CD4-positive, alpha-beta T cell (primary cell): ENCODE measurements at places on chromosomes 11 and 22.

DNA sequence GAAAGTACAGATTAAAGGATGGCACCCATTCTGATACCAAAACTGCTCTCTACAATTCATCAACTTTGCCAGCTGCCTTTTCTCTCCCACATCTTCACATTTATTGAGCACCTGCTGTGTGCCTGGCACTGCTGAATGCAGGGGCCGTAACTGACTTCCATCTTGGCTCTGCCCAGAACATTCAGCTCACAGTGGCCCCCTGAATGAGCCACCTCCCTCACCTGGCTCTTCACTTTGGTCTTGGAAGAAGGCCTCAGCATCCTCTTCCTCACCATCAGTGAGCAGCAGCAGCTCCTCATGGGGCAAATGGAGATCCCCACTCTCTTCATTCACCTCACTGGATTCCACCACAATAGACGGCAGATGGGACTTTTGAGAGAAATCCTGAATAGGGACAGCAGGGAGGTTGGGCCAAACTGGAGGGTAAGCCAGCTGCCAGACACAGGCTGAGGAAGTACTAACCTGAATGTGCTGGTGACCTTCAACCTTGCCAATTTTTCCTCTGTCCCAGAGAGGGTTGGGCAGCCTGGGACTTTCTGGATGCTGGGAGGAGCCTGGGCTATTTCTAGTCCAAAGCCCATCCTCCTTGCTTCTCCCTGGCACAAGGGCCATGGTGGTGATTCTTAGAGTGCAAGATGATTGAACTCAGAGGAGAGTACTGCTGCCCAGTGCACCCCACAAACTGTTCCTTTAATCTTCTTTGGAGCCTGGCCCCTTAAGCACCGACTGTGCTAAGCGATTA, 1.9 kb upstream of the UQCC3 start:
- DNase-seq = no peak

GRCh38 chr11:121032546-121032945, 8.6 kb downstream of the TBCEL start:
- DNase-seq = no peak

DNA sequence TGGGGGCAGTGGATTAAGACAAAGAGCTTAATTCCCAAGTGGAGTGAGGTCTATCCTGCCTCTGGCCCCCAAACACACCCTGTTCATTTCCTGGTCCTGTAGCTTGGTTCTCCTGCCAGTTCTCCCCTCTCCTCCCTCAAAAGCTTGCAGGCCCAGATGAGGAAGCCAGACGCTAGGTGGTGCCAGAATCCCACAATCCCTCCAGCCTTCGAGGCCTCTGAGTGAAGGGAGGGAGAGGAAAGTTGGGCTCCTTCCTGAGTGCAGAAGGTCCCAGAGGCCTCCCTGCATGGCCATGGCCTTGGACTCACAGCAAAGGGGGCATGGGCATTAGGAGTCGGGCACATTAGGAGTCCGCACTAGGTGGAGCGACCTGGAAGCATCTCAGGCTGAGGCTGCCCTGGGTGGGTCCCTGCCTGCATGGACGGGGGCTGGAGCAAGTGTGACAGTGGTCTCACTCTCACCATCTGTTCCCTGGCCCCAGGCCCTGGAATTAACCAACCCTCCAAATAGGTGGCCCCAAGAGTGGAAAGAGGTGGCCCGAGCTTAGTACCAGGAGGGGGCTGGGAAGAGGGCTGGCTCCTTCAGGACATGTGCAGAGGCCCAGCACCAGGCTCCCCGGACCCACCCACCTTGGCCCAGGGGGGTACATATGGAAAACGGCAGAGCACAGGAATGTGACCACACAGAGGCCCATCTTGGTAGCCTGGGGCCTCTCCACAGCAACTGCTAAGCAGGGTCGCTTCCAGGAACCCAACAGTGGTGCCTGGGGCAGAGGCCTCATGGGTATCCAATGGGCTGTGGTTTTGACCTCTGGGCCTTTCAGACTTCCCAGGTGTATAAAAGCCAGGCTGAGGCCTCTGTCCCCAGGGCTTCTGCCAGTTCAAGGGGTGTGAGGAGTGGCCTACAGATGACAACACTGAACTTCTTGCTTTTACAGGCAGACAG, 5.2 kb downstream of the FXYD2 start:
- DNase-seq = no peak

DNA sequence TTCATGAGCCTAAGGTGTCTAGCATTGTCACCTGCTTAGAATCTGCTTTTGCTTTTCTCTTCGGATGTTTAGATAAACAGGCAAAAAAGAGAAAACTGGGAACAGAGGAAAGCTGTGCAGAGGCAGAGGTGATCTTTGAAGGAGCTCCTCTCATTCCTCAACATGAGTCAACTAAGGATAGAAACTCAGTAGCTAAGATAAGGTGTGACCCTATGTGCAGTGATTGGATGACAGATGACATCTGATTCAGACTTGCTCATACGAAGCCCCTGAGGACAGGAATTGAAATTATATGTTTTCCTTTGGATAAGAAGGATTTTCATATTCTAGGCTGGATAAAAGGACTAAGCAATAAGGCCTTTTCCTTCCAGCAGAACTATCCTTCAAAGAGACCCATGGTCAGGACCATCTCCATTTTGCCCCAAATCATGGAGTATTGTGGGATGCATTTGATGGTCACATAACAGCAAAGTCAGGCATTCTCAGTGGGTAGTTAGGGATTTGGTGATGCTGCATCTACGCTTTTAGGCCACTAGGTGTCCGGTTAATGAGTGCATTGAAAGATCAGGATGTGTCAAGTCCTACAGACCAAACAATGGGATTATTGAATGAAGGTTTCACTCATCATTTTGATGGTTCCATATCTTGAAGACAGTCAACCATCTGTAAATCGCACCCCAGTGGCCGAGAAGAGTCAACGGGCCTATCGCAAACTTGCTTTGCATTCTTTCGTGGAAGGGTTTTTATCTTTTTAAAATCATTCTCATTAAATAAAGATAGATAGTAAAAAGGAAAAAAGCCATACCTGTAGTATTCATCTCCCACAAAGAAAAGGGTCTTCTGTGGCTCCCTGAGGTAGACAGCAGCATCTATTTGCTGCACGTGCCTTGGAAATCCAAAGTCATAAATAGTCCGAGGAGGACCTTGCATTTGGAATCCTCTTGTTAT, 32.2 kb downstream of the MMP20 start:
- no peak for DNase-seq

DNA sequence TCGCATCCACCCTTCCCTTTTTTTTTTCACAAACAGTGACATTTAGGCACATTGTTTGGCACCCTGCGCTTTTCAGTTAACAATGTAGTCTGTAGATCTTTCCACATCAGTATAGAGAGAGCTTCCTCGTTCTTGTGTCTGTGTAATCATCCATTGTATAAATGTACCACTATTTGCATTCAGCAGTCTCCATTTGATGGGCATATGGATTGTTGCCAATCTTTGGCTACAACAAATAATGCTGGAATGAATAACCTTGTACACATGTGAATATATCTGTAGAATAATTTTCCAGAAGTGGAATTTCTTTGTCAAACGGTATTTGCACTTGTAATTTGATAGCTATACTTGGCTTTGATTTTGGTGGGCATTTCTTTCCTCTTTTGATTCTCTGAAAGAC, 17.1 kb downstream of the MPEG1 start:
- DNase-seq = no peak

- DNase-seq = no peak
Observed at GRCh38 chr11:115765803-115766239, 261.6 kb upstream of the CADM1 start.

- DNase-seq = no peak
Observed at GRCh38 chr11:15577519-15577918, 462.8 kb downstream of the INSC start.

- no peak for DNase-seq
Observed at GRCh38 chr22:29332886-29333496, 17.5 kb upstream of the RASL10A start.
